NAMALWA (cell line): ENCODE measurements at places on chromosomes 1 and 21.

DNA sequence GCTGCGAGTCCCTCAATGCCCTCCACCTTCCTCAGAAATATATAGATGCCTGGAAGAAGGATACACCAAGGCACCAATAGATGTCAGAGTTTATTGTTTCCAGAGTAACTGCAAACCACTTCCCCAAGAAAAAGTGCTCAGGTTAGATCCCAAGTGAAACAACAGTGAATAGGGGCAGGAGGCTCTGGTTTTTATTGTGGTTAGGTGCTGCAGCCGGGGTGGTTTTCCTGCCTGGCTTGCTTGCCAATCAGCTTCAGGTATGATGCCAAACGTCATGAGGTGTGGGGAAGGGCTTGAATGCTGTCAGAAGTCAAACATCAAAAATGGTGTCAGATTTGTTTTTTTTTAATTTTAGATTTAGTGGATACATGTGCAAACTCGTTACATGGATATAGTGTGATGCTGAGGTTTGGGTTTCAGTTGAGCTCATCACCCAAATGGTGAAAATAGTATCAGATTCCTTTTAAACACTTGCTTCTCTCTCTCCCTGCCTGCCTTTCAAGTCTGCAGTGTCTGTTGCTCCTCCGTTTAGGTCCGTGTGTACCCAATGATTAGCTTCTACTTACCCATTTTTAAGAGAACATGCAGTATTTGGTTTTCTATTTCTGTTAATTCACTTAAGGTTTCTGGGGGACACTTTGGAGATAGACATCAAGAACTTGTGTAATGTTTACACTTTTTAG, 1317.0 kb downstream of the MRPL39 start:
- DNase-seq: no peak

DNA sequence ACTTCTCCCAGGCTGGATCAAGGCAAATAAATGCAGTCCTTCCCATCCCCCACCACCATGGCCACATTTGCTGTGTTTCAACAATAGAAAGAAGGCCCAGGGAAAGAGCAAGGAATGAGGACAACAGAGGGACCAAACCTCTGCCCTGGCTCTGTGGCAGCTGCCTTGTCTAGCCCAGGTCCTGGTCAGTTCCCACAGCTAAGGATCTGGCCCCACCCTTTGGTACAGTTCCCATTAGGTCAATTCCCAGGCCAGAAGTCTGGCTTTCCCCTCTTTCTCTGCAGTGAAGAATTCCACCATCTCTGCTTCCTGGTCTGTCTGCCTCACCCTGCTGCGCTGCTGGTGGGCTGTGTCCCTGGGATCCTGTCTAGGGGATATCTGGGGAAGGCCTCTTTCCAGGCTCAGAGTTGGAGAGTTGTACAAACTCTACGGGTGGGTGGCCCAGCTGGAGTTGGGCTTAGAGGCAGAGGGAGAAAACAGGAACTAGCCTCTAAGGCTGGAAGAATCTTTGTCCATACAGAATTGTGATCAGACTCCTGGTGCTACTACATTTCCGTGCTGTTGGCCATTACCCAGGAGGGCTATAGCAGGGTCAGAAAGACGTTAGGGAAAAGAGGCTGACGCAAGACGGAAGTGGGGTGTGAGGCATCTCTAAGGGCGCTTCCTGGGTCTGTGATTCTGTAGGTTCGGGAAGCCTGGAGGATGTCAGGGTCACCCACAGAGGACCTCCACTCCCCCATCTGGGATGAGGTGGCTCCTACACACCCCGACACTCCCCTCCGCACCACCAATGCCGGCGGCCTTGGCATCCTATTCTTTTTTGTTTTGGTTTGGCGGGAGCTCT, 953 bp upstream of the NDUFS2 start:
- DNase-seq: no peak

GRCh38 chr1:211885747-211886522, 55.4 kb upstream of the LPGAT1 start:
- no peak for DNase-seq

DNA sequence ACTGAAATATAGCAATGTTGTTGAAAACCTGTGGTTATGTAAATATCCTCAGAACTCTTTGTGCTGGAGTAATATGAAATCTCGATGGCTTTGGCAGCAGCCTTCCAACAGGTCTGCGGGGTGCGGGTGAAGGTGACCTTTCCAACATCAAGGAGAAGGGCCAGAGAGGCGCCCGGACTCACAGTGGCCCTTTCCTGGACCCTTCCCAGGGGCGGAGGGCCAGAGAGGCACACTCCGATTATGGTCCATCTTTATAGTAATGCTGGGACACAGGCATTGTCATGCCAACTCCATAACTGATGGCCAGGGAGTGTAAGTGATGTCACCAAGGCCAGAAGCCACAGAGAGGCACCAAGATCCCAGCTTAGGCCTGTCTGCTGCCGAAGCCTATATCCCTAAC, 18.1 kb downstream of the SLC37A1 start:
- no peak for DNase-seq

- DNase-seq: no peak
These were observed 20.8 kb upstream of the PTPRF start for GRCh38 chr1:43509740-43510375.

- DNase-seq: no peak
These were observed 40.9 kb upstream of the CFAP126 start for GRCh38 chr1:161408429-161409052.

GRCh38 chr1:198258491-198258890, 101.7 kb downstream of the NEK7 start:
- DNase-seq: no peak

DNA sequence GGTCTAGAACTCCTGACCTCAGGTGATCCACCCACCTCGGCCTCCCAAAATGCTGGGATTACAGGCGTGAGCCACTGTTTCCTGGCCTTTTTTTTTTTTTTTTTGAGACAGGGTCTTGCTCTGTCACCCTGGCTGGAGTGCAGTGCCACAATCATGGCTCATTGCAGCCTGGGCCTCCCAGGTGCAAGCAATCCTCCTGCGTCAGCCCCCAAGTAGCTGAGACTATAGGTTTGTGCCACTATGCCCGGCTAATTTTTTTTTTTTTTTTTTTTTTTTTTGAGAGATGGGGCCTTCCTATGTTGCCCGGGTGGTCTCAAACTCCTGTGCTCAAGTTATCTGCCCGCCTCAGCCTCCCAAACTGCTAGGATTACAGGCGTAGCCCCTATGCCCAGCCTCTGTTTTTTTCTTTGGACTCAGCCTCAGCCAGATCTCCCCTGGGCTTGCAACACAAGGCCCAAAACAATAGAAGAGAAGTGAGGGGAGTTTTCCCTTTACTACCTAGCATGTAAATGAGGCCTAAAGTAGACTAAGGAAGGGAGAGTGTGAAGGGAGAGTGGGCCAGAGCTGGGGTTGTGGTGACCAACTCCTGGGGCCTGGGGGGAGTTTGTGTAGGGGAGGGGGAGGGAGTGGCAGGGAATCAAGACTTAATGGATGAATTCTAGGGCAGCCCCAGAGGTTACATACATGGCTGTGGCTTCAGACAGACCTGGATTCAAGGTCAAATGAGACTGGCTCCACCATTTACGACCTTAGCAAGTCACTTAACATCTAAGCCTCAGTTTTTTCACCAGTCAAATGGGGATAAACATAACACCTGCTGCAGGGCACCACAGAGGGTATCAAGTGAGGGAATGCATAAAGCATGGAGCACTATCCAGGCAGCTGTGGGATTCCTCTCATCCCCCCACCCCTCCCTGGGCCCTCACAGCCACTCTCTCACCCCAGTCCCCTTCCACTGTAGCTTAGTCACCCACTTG, 1.6 kb upstream of the CD52 start:
- no peak for DNase-seq

- DNase-seq: no peak
These were observed 93.1 kb downstream of the RGL1 start for GRCh38 chr1:183898001-183898396.
